A549 (cell line): ENCODE measurements at places on chromosomes 5 and 9. TPM values are rescaled to one million over a fixed set of nuclear protein-coding genes. Genes with fewer than 3 reads are reported as not detected.
A peak's percentile ranks its signal among the peaks of the same experiment; 100 is the strongest.

DNA sequence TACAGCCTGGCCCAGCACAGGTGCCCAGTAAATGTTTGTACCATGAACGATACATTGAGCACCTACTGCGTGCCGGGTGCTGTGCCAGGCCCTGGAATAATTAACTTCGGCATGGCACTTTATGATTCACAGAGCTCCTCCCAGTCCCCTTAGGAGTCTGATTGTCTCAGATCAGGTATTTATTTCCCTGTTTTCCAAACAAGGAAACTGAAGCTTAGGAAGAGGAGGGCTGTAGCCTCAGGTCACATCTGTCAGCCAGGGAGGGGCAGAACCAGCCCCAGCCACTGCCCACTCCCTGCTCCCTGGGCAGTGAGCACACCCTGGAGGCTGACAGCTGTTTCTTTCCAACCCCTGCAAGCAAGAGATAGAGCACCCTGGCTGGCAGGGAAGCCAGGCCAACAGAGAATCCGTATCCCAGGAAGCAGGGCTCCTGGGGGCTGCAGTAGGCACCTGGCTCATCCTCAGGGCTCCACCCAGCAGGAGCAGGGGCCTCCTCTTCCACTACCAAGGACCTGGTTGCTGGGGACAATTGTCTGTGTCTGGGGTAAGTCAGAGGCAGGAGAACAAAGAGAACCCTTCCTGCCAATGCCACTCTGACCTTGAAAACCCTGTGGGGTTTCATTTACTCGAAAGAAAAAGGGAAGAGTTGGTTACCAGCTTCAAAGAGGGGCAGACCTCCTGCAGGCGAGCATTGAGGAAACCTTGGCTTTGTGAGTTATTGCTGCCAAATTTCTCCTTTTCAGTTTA, 69.0 kb downstream of the DAB2IP start:
- no peak for DNase-seq

DNA sequence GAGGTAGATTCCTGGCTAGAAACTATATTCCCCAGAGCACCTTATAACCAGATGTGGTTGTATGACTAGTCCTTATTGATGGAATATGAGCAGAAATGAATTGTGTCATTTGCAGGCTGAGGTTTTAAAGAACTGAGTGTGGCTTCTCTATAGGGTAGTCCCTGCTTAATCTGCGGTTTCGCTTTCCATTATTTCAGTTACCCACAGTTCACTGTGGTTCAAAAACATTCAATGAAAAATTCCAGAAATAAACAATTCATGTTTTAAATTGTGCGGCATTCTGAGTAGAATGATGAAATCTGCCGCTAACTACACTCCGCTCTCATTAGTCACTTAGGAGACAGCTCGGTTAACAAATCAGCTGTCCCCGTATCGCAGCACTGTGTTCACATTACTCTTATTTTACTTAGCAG, 65.1 kb downstream of the ANKRD55 start:
- no peak for DNase-seq

Gene TMED9
- polyA plus RNA-seq, result 218 to 239 TPM (median 236 TPM) in 3 replicates

DNA sequence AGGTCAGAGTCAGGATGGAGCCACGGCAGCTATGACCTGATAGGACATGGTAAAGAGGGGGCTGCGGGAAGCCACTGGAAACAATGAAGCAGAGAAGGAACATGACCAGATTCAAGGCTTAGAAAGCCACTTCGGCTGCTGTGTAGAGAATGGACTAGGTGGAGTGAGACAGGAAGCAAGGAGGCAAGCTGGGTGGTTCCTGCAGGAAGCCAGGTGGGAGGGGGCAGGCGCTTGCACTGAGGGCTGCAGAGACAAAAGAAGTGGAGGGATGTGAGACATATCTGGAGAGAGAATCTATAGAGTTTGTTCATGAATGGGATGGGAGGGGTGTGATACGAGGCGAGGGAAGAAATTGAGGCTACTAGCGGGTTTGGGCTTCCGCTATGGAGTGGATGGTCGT, 19.0 kb upstream of the N4BP3 start:
- no peak for DNase-seq

GRCh38 chr9:136806067-136806466, 1.7 kb upstream of the RABL6 start:
- DNase-seq, result no peak

- no peak for DNase-seq
These were observed 205.7 kb downstream of the AGTPBP1 start for GRCh38 chr9:85536076-85536475.

Gene TOR4A
- polyA plus RNA-seq, result 15.6 to 18.6 TPM (median 17.5 TPM) in 3 replicates

Gene RECK
- polyA plus RNA-seq, result 5.0 to 5.7 TPM (median 5.1 TPM) in 3 replicates

DNA sequence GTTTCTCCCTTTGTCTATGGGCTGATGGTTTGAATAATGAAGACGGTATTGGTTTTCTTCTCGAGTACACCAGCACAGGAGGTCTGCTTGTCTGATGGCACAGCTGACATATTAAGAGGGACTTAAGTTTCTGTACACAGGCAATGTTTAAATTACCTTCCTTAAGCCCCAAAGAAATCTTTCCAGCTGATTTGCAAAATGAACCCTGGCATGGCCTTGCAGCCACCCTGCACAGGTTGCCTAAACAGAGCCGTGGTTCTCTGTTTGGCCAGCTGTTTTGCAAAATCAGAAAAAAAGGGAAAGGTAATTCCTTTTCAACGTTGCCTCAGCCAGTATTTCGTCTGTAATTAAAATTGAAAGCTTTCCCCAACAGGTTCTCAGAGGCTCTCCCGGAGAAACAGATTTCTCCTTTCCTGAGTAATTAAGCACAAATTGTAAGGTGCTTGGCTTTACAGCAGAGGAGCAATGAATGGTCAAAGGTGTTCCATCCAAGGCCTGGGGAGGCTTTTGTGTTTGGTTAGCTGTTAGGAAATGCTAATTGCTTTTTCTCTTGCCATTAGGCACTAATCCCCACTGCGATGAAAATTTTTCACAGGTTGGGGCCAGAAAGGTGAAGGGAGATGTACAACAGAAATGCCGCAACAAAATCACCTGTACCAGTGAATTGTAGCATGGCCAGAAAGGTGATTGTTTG, 138.9 kb downstream of the RASEF start:
- DNase-seq, result no peak

- no peak for DNase-seq
These were observed 48.7 kb downstream of the CAMSAP1 start for GRCh38 chr9:135858491-135859185.

GRCh38 chr5:123105864-123106263, 16.8 kb downstream of the PRDM6 start:
- DNase-seq, result no peak

DNA sequence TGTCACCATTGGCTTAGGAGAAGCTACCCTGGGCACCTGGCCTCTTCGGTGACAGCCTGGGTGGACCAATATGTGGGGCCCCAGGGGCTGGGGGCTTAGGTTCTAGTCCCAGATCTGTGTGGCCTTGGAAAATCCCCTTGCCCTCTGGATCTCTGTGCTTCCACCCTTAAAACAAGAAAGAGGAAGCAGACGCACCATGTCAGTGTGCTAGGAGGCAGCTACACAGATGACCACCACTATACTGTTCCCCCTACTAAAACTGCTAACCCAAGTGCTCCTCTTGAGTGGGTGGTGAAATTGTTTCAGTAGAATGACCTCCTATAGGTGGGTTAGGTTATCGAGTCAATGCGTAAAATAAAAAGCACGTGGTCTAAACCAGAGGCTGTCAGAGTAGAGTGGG, 31.0 kb downstream of the AFAP1L1 start:
- DNase-seq, result no peak

DNA sequence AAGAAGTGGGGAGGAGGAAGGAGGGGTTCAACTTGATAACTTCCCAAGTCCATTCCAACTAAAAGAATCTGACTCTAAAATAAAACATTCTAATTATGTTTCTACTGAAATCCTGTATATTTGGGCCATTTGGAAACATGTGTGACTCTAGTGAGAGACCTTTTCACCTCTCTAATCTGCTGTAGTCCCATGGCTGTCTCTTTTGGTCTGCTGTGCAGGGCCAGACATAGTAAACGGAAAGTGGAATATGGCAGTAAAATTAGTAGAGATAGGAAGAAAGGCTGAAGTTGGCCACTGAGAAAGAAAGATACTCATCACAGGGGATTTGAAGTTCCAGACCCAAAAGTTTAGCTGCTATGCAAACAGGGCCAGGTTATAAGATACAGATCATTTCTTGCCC, 15.9 kb downstream of the RFX3 start:
- peak; percentile 27 for DNase-seq

DNA sequence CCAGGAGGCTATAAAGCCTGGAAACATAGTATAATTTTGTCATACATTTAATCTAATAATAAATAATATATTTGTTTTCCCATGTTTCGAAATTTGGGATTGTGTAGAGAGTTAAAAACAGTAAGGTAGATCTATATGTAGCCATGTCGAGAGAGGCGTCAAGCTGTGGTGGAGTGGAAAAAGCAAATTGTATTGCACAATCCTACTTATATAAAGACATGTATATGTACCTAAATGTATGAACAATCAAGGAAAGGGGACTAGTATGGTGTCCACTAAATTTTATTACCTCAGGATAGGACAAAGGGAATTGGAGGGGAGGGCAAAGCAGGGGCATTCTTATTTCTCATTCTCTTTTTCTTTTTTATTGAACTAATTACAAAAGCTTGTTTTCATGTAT, 52.0 kb downstream of the GLRA1 start:
- no peak for DNase-seq

- DNase-seq, result no peak
These were observed 75.6 kb downstream of the EHMT1 start for GRCh38 chr9:137694236-137694959.

GRCh38 chr9:135692410-135692809, 6.9 kb downstream of the SOHLH1 start:
- DNase-seq, result no peak
